Ascending aorta (tissue), 2 donors: ENCODE measurements at places on chromosomes 7 and 10.
A peak's percentile ranks its signal among the peaks of the same experiment; 100 is the strongest.

GRCh38 chr7:2905027-2905426, 60.9 kb upstream of the GNA12 start:
- no peak for DNase-seq
- H3K4me1 ChIP-seq, result no peaks in the 10 kb centered on the region
- no peak overlapping the region for H3K4me3 ChIP-seq
- H3K36me3 ChIP-seq, result no peaks in the 10 kb centered on the region

DNA sequence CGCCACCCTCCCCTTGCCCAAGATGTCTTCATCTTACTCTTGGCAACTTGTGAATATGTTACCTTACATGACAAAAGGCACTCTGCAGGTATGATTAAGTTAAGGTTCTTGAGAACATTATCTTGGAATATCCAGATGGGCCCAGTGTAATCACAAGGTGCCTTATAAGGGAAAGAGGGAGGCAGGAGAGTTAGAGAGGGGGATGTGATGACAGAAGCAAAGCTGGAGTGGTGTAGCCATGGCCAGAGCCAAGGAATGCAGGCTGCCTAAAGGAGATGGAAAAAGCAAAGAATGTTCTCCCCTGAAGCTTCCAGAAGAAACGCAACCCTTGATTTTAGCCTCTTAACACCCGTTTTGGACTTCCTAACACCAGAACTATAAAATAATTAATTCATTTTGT, 318.0 kb downstream of the C7orf25 start:
- no peak overlapping the region for H3K27ac ChIP-seq
- H3K36me3 ChIP-seq, result no peaks in the 10 kb centered on the region
- no peaks in the 10 kb centered on the region for H3K4me1 ChIP-seq
- DNase-seq, result no peak

DNA sequence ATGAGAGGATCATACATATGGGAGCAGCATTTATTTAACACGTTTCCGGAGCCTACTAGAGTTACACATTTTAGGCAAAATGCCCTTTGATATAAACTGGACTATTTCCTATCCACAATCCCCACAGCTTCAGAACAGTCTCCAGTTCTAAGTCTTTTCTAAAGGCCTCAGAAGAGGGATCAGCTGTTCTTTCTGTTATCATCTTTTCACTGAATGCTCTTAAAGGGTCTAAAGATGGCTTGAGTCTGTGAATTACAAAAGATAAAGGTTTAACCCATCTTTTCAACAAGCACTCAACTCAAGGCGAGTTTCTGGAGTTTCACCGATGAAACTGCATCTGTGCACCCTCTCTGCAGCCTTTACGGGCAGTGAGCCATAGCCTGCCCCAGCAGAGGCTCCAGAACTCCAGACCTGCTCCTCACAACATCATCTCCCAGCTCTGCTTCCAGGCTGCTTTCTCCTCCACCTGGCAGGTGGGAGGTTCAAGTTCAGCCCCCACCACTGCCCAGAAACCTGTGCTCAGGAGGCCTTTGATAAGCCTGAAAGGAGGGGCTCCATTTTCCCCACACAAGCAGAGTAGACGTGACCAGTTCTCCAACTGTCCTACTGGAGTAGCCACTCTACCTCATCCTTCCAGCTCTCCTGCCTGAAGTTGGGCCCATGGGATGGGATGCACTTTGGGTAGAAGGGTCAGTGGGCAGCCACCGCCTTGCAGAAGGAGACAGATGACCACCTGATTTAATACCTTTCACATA, 53.4 kb downstream of the HSPA12A start:
- H3K36me3 ChIP-seq, result no peaks in the 10 kb centered on the region
- H3K27ac ChIP-seq, result peak overlapping the region; percentile 36
- peak overlapping the region; percentile 34 for H3K4me3 ChIP-seq
- peaks cover 13% of the 10 kb centered on the region for H3K4me1 ChIP-seq
- DNase-seq, result no peak

DNA sequence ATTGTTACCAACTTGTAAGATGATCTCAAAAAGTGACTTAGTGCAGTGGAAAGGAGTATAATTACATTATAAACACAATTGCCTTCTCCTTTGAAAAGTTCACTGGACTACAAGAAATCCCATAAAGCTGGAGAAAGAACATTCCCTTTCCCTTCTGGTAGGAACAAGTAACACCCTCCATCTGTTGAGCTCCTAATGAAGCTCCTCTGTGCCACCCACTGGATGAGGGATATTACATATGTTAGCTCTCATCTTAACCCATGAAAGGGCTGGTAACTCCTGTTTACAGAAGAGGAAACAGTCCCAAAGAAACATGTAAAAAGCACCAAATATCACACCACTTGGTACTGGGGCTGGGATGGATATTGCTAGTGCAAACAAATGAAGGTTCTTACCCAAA, 8.1 kb downstream of the PGAM1 start:
- H3K36me3 ChIP-seq, result peaks cover 85% of the 10 kb centered on the region
- no peaks in the 10 kb centered on the region for H3K27me3 ChIP-seq
- no peak for DNase-seq
- no peak overlapping the region for H3K27ac ChIP-seq
- H3K4me1 ChIP-seq, result no peaks in the 10 kb centered on the region
- no peak overlapping the region for H3K4me3 ChIP-seq

DNA sequence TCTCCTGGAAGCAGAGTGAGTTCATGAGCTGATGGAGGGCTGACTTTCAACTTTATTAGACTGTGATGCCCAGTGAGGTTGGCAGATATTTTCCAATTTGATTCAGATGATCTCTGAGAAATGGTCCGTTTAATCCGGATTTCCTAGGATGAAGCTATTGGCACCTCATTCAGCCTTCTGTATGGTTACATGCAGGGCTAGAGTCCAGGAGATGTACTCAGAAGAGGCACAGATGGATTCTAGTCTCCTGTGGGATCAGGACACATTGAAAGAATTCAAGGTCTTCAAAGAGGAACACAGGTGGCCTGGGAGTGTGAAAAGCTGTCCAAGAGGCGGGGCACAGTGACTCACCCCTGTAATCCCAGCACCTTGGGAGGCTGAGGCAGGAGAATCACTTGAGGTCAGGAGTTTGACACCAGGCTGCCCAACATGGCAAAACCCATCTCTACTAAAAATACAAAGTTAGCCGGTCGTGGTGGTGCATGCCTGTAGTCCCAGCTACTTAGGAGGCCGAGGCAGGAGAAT, 23.0 kb upstream of the RHEB start:
- H3K4me3 ChIP-seq, result no peak overlapping the region
- H3K4me1 ChIP-seq, result peaks cover 10% of the 10 kb centered on the region
- DNase-seq, result no peak

DNA sequence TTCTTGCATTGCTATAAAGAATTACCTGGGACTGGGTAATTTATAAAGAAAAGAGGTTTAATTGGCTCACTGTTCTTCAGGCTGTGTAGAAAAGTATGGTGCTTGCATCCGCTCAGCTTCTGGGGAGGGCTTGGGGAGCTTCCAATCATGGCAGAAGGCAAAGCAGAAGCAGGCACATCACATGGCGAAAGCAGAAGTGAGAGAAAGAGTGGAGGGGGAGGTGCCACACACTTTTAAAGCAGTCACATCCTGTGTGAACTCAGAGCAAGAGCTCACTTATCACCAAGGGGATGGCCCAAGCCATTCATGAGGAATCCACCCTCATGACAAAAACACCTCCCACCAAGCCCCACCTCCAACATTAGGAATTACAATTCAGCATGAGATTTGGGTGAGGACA, 303.5 kb downstream of the OTUD1 start:
- H3K27ac ChIP-seq, result no peak overlapping the region
- no peaks in the 10 kb centered on the region for H3K36me3 ChIP-seq
- H3K4me3 ChIP-seq, result no peak overlapping the region
- H3K27me3 ChIP-seq, result no peaks in the 10 kb centered on the region

GRCh38 chr10:79316671-79317431, 30.4 kb upstream of the PPIF start:
- H3K27ac ChIP-seq, result no peak overlapping the region
- no peak for DNase-seq
- H3K27me3 ChIP-seq, result no peaks in the 10 kb centered on the region
- peaks cover 3% of the 10 kb centered on the region for H3K4me1 ChIP-seq
- peaks cover 29% of the 10 kb centered on the region for H3K36me3 ChIP-seq

DNA sequence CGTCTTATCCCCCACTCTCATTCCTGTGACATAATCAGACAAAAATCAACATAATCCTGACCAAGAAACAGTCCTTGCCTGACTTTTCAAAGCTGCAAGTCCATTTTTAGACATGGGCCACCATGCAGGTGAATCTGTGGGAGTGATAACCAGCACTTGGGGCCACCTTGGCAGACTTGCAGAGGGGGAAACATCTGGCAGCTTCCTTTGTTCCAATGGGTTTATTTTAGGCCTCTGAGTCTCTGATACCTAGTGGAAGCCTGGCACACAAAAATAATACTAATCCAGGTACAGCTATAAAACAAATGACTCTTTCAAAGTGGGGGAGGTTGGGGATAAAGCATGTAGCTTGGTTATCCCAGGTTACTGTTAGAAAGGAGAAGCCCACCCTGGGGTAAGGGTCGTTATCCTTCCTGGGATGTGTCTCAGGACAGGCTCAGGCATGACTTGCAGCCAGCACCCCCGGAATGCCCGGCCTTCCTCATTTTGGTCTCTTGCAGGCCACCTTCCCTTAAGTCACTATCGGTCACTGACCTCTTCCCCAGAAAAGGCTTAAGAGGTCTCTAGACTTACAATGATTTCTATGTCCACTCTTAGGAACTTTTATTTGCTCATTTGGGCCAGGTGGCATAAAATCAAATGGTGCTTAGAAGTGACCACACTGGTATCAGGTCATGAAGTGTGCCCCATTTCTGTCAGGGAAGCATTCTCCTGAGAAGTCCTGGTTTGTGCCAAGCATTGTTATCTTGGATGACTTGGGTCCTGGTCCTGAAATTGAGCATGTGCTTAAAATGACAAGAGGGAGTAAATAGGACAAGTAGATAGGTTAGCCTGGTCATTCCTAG, 37.6 kb downstream of the EEPD1 start:
- no peak for DNase-seq
- no peaks in the 10 kb centered on the region for H3K4me1 ChIP-seq
- H3K36me3 ChIP-seq, result no peaks in the 10 kb centered on the region
- H3K27me3 ChIP-seq, result no peaks in the 10 kb centered on the region

DNA sequence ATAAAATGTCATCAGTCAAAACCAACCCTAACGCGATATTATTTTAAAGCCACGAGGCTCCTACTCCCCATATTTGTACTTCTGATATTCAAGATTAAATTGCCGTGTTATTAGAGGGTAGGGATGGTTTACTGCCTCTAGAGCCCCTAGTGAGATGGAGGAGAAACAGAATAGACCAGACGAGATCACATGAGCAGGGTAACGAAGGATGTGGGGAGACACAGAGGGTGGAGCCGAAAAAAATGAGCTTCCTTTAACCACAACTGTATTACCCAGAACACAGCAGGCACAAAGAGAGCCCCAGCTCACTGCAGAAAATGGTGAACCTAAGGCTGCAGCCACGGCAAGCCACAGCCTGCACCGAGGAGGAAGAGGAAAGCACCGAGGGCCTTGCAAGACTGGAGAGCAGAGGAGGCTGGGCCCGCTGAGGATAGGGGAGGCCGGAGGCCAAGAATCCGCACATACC, 14.3 kb downstream of the ZC3HAV1 start:
- H3K27me3 ChIP-seq, result no peaks in the 10 kb centered on the region
- H3K27ac ChIP-seq, result no peak overlapping the region
- no peak for DNase-seq
- H3K36me3 ChIP-seq, result peaks cover 7% of the 10 kb centered on the region
- H3K4me3 ChIP-seq, result no peak overlapping the region
- no peaks in the 10 kb centered on the region for H3K4me1 ChIP-seq

GRCh38 chr10:29658984-29659965, 24.5 kb upstream of the SVIL start:
- H3K4me3 ChIP-seq, result no peak overlapping the region
- H3K27me3 ChIP-seq, result no peaks in the 10 kb centered on the region
- peak overlapping the region; percentile 81 for H3K27ac ChIP-seq
- peaks cover 18% of the 10 kb centered on the region for H3K4me1 ChIP-seq
- peak; percentile 85 for DNase-seq
